ENCODE measurements at places on chromosomes 6 and 20.

DNA sequence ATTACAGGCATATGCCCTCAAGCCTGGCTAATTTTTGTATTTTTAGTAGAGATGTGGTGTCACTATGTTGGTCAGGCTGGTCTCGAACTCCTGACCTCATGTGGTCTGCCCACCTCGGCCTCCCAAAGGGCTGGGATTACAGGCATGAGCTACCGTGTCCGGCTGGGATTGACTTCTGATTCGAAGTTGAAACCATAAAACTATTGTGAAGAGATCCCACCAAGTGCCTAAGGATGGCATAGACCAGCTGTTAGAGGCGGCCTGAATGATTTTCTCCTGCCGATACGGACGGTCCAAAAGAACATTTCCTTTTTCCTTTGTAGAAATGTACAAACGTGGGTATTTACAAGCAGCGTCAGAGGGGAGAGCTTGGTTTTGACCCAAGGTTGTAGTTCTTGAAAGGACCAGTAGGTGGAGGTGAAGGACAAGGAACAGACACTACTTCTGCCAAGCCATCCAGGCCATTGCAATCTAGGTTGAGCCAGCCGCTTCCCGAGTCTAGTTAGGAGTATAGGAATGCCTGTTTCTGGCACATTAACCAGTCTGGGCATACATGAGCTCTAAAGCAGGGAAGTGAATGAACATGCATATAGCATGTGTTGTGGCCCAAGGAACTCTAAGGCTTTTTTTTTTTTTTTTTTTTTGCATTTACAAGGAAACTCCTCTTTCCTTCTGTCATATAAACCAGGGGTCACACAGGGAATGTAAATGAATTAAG is 29.0 kb downstream of the MOCS3 start:
- DNase-seq: peak; percentile 79

GRCh38 chr6:6412700-6413099 is 92.2 kb upstream of the F13A1 start:
- DNase-seq: no peak

GRCh38 chr6:155497273-155497672 is 41.6 kb upstream of the NOX3 start:
- no peak for DNase-seq

- DNase-seq: no peak
Observed at GRCh38 chr20:34947336-34947735, 8.3 kb downstream of the GSS start.

- DNase-seq: no peak
Observed at GRCh38 chr6:64672651-64673050, 1034.4 kb downstream of the EYS start.

- DNase-seq: no peak
Observed at GRCh38 chr6:98777762-98778161, 56.6 kb upstream of the POU3F2 start.

GRCh38 chr6:4413073-4413472 is 277.7 kb upstream of the ECI2 start:
- DNase-seq: no peak

GRCh38 chr6:156309017-156309416 is 468.2 kb upstream of the ARID1B start:
- no peak for DNase-seq

- DNase-seq: no peak
Observed at GRCh38 chr6:169825558-169826225, 74.3 kb downstream of the ERMARD start.

DNA sequence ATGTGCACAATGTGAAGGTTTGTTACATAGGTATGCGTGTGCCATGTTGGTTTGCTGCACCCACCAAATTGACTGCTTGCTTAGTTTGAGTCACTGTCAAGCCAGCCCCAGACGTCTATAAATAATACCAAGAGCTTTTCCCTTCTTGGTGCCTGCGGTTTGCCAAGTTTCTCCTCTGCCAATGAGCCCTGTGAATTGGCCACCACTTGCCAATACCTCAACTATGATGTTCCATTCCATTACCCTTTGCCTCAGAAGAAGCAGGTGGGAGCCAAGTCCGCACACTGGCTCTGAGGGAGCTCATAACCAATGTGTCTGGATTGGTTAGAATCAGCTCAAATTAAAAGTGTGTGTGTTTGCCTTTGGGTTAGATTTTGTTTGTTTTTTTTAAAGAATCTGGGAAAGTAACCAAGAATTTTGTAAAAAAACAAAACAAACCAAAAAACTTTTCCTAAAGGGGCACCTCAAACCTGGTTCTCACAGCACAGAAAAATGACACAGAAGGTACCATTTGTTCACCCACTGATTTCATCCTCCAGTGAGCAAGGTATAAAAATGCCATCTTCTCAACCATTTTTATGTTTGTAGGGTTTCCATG is 244.7 kb upstream of the PRND start:
- no peak for DNase-seq

DNA sequence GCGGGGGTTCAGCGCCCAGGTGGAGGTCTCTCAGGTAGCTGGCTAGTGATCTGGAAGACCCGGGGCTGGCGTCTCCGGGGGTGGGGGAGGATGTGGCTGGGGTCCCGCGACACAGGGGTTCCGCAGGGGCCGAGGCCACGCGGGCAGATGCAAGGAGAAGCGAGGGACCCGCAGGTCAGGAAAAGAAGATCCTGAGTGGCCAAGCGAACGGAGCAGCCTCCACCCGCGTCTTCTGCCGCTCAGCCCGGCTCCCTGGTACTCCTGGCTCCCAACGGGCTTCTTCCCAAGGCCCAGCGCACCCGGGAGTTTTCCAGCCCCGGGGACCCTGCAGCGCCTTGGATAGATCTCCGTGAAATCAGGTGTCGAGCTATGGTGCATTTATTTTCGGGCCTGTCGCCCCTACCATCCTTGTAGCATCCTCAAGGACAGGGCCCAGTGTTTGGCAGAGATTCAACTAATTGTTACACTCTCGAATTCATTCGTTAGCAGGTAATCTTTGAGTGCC is 682 bp upstream of the CHD6 start:
- DNase-seq: no peak

- no peak for DNase-seq
Observed at GRCh38 chr6:138535728-138536455, 36.6 kb upstream of the NHSL1 start.

DNA sequence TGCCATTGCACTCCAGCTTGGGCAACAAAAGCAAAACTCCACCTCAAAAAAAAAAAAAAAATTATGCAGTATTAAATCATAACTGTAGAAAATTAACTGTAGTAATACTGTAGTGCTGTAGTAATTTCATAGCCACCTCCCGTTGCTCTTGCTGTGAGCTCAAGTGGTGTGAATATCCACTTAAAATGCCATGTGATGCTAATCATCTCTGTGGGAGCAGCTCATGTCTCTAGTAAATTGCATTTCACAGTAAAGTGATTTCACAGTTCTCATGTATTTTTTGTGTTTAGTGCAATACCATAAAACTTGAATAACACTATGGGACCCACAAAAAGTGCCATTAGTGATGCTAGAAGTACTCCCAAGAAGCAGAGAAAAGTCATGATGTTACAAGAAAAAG is 14.4 kb upstream of the FAM217A start:
- DNase-seq: no peak

GRCh38 chr6:73712535-73713173 is 16.7 kb downstream of the CD109 start:
- no peak for DNase-seq

DNA sequence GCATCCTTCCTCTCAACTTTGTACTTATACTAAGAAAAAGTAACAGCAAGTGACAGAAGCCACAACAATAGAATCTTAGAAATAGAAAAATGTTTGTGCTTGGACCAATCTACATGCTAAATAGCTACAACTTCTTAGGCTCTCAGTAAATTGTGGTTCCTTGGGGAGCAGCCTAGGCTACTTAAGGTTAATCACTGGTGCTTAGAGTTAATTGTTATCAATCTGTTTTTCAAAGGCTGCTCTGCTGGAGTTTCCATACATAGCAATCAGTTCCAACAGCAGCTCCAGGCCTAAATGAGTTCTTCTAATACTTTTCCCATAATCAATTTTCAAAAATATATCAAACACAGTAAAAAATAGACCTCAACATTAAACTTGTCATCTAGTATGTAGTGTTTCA is 571.4 kb downstream of the EPHA7 start:
- DNase-seq: no peak

DNA sequence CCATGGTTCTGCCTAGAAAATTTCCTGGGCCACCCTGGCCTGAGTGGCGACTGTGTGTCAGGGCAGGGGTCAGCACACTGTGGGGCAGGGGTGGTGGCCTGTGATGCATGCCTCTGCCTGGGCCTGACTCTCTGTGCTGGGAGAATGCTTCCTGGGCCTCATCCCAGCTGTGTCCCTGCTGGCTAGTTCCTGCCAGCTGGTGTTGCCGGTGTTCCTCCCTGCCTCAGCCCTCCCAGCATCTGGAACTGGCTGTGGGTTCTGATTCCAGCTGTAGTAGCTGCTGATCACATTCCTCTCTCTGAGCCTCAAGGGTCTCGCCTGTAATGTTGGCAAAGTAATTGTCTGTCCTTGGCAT is 101.5 kb downstream of the SYCP2 start:
- no peak for DNase-seq

DNA sequence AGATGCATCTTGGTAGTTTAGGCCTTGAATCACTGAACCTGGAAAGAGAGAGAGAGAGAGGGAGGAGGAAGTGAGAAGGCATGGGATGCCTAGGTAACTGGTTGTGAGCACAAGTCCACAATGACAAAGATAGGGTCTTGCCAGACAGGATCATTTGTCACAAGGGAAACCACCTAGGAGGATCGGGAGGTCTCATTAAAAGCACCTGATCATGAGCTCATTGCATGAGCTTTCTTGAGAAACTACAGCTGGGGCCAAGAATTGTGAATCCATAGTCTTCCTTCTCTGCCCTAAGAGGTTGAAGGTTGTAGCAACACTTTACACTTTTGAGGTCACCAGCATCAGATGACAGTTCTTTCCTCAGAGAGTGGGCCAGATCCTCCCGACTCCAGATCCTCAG is 195.7 kb downstream of the CD83 start:
- no peak for DNase-seq

- DNase-seq: no peak
Observed at GRCh38 chr6:40532349-40533000, 54.7 kb downstream of the LRFN2 start.

DNA sequence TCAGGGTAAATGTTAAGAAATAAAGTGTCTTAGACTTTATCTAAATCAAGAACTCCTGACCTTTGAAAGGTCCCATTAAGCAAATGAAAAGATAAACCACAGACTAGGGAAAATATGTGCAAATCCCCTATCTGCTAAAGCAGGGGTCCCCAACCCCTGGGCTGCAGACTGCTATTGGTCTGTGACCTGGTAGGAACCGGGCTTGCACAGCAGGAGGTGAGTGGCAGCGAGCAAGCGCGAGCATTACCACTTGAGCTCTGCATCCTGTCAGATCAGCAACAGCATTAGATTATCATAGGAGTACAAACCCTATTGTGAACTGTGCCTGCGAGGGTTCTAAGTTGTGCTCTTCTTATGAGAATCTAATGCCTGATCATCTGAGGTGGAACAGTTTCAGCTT is 42.4 kb downstream of the LCA5 start:
- DNase-seq: no peak

- DNase-seq: no peak
Observed at GRCh38 chr6:169752074-169752623, 727 bp downstream of the ERMARD start.

GRCh38 chr6:14117158-14118090 is at the start of gene CD83:
TSS of gene CD83 (plus strand) at chr6:14117772. CDS start at chr6:14117812, 40 bp downstream.
- DNase-seq: peak; percentile 50

DNA sequence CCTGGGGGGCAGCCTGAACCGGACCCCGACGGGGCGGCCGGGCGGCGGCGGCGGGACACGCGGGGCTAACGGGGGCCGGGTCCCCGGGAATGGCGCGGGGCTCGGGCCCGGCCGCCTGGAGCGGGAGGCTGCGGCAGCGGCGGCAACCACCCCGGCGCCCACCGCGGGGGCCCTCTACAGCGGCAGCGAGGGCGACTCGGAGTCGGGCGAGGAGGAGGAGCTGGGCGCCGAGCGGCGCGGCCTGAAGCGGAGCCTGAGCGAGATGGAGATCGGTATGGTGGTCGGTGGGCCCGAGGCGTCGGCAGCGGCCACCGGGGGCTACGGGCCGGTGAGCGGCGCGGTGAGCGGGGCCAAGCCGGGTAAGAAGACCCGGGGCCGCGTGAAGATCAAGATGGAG is 636 bp downstream of the SRF start:
- no peak for DNase-seq

DNA sequence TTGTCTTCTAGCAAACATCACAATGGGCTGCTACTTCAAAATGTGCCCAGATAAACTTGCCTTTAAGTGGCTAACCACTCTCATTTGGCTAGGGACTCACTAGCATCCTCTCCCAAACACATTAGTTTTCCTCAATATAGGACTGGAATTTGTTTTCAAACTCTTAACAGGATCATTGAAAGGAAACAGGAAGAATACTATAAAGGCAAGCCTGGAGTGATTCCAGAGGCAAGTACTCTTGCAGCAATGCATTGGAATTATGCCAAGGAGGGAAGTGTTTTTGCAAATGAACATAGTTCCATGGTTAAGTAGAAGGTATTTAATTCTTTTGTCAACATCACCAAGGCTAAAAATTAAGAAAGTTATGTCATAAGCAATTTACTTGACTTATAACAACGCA is 12.2 kb downstream of the EPHA7 start:
- no peak for DNase-seq

DNA sequence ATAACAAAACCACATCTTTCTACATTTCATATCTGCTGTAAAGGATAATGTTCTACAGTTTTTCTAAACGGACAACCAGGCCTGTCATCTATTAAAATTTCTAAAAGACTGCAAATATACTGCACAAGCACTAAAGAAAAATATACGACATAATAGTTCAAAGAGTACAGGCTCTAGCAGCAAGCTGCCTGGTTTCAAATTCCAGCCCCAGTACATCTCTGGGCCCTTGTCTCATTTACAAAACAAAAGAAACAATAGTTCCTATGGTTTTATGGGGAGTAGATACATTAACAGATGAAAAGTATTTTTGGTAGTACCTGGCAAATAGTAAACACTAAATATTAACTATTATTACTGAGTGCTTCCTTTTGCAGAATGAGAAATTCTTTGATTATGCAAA is 24.1 kb downstream of the DEK start:
- no peak for DNase-seq

GRCh38 chr20:37131486-37131885 is 35.7 kb upstream of the RBL1 start:
- DNase-seq: no peak

DNA sequence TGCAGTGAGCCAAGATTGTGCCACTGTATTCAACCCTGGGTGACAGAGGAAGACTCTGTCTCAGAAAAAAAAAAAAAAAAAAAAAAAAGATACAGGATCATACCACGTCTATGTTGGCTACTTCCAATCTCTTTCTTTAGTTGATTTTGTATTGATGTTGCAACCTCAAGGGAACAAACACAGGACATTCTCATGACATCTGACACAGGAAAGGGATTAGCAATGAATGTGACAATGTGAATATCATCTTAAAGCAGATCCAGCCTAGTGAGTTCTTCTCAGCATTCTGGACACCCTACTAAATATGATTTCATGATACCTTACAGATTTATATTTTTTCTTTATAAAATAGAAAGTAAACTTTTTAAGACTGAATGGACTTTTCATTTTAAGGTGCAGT is 580.3 kb downstream of the PRKN start:
- no peak for DNase-seq

DNA sequence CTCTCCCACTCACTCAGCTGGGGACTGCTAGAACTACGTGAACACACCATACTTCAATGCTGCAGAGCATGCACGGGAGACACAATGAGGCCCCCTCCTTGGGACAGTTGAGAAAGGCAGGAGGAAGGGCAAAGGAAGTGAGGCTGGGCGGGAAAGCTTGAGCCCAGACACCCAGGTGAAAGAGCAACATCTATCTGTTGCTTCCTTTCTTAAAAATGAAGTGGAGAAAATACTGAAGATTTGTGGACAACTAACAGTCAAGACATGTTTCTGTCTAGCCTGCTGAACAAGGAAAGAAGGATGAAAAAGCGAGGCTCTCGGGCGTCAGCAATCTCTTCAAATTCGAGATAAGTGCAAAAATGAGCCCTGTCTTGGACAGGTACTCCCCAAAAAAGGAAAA is 3.0 kb upstream of the NNAT start:
- DNase-seq: no peak

Data from uterus (tissue), 4 donors.